ENCODE measurements at places on chromosomes 12 and 14.

- no peak for DNase-seq
Observed at GRCh38 chr14:59358784-59359183, 106.4 kb downstream of the GPR135 start.

- no peak for DNase-seq
Observed at GRCh38 chr14:86541972-86542371, 1012.0 kb downstream of the FLRT2 start.

DNA sequence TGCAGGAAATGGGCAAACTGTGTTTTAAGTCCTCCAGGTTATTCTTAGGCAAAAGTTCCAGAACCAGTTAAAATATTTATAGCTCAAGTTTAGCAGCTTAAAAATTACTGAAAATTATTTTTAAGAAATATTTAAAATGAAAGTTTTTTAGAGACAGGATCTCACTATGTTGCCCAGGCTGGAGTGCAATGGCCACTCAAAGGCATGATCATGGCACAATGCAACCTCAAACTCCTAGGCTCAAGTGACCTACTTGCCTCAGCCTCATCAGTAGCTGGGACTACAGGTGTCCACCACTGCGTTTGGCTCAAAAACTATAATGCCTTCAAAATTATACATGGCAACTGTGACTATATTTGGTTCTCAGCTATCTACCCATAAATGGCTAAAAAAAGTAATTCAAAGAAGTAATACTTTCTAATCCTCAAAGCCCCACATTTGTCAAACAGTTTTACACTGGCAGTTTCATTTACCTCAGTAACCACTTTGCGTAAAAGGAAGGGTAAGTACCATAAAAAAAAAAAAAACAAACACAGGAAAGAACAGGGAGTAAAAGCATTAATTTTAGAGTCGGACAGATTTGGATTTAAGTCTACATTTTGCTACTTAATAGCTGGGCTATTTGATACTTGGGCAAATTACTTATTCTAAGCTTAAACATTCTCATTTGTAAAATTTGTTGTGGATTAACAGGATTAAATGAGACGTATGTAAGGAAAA lies 9.2 kb downstream of the KLHL28 start:
- no peak for DNase-seq

DNA sequence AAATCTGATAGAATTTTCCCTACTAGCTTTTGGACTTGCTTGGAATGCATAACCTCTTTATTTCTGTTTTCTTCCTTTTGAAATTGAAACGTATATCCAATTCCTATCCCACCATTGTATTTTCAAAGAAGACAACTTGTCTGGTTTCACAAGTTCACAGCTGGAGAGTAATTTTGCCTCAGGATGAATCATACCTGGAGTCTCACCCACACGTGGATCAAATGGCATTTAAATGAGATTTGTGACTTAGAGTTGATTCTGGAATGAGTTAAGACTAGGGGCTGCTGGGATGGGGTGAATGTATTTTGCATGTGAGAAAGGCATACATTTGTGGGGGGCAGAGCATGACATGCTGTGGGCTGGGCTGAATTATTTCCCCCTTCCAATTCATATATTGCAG lies 516.5 kb upstream of the MGAT4C start:
- DNase-seq = no peak

- DNase-seq = peak; percentile 15
Observed at GRCh38 chr12:50016501-50017475, 8.5 kb downstream of the RACGAP1 start.

GRCh38 chr12:105272814-105273416 lies 36.9 kb upstream of the APPL2 start:
- DNase-seq = no peak

DNA sequence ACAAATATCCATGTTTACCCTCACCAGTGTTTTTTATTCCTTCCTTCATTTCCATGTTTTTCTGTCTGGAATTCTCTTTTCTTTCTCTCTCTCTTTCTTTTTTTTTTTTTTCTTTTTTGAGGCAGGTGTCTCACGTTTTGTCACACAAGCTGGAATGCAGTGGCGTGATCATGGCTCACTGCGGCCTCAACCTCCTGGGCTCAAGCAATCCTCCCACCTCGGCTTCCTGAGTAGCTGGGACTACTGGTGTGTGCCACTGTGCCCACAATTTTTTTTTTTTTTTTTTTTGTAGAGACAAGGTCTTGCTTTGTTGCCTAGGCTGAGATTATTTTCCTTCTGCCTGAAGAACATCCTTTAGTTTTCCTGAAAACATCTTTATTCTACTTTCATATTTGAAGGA lies 15.0 kb upstream of the AMIGO2 start:
- peak; percentile 75 for DNase-seq

DNA sequence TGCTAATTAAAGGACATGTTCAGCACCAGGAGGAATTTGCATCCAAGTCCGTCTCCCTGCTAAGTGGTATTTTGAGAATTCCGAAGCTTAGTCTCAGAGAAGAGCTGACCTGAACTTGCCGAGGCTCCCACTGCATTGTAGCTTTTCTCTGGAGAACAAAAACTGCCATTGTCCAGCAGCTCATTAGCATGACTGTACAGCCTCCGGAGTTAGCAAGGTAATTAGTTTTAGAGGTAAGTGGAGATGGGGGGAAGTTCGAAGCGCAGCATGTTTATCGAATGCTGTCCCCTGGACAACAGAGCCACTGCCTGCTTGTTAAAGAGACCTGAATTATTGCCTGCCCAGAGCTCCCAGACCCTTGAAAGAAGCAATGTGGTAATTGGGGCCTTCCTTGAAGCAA lies 160.3 kb upstream of the PELI2 start:
- no peak for DNase-seq

All from SJSA1 (cell line).